Brain (organoid and tissue), 16 donors: ENCODE measurements at places on chromosomes 3 and 15. TPM values are rescaled to one million over a fixed set of nuclear protein-coding genes. Genes with fewer than 3 reads are reported as not detected.

IL5RA gene
- polyA plus RNA-seq = 8.1 TPM

GMPS gene
- 61.0 TPM for polyA plus RNA-seq

PCNP gene
- 76.9 TPM for polyA plus RNA-seq

GRCh38 chr3:16369276-16369675 is 104.3 kb downstream of the OXNAD1 start:
- no peak for DNase-seq

DNA sequence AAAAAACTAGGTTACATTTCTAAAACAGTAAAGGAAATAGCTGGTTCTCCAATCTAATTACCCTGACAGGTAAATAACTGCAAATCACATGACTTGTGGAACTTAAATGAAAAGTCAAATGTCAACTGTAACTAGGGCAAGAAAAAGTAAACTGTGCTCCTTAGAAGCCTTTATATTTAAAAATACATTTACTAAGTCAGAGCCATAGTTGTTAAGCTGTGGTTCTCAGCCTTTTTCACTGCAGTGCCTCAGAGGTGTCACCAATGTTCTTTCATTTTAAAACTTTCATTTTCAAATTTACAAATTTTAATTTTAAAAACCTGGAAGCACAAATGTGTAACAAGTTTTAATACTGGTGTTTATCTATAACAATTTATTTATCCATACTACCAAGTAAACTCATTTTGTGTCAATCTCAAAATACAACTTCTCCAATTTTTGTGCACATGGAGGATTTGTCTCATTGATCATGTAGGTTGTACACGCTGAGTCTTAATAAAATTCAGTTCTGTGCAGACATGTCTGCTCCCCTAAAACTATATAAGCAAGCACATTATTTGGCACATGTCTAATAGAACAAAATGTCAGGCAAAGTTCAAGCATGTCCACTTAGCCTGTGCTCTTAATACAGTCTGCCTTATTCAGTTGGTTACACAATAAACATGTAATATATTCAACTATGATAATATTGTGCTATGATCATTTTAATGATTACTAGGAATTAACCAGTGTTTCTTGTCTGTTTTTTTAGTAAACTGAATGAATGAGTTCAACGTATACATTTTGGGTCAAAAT is 70.4 kb downstream of the DLG1 start:
- DNase-seq = no peak

GRCh38 chr15:96416218-96416933 is 85.9 kb downstream of the NR2F2 start:
- no peak for DNase-seq
